ENCODE measurements at places on chromosomes 12 and 14. TPM values are rescaled to one million over a fixed set of nuclear protein-coding genes. Genes with fewer than 3 reads are reported as not detected.
A peak's percentile ranks its signal among the peaks of the same experiment; 100 is the strongest.

DNA sequence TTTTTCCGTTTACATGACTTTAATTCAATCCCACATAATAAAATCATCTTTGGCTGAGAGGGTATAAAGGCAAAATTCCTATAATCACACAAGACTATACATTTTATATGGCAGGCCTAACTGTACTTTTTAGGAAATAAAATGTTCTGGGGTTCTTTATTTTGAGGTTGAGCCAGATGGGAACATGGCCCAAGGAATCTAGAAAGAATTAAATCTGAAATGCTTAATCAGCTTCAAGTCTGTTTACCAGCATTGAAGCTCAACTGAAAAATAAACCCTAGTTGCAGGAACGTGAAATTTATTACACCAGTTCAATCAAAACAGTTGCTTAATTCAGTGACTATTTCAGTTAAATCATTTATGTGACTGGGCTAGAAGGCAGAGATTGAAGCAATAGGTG, 191.0 kb upstream of the BTG1 start:
- peak; percentile 18 for DNase-seq

GRCh38 chr12:57133013-57133569, 4.8 kb downstream of the LRP1 start:
- no peak for DNase-seq

The STAC3 gene
- 1.2 TPM for total RNA-seq

GRCh38 chr14:78644824-78645559, 474.8 kb downstream of the NRXN3 start:
- DNase-seq: no peak

The SLC16A7 gene
- 59.0 TPM for total RNA-seq

The DAO gene
- total RNA-seq: not detected

DNA sequence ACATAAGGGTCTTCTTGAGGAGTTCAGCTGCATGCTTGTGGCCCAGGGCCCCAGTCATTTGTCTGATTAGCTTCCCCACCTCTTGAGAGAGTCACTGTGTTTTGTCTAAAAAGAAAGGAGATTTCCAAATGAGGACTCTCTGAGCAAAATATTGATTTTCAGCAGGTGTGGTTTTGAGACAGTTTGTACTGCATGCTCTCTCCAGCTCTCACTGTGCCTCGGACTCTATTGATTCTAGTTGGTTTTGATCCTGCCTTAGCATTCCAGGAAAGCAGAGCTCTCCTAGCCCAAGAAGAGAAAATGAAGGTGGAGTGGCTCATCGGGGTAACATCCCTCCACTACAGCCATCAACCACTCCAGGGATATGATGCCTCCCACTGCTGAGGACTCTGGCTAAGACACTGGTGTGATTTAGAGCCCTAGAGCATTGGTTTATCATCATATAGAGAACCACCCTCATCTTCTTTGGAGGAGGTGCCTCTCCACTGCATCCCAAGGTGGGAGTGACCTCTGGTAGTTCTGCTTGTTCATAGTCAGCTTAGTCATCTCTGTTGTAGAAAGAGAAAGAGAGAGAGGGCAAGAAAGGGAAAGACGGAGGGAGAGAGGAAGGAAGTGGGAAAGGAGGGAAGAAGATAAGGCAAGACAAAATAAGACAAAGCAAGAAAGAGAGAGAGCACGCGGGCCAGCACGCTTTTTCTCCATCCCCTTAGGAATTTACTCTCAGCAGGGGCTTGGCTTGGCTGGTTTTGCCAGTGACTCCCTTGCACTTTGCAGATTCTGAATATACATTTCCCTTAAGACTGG, 365.6 kb downstream of the DPF3 start:
- no peak for DNase-seq

GRCh38 chr14:95386536-95387095, 66.9 kb upstream of the CLMN start:
- DNase-seq: no peak

The PTCSC3 gene
- not detected for total RNA-seq

DNA sequence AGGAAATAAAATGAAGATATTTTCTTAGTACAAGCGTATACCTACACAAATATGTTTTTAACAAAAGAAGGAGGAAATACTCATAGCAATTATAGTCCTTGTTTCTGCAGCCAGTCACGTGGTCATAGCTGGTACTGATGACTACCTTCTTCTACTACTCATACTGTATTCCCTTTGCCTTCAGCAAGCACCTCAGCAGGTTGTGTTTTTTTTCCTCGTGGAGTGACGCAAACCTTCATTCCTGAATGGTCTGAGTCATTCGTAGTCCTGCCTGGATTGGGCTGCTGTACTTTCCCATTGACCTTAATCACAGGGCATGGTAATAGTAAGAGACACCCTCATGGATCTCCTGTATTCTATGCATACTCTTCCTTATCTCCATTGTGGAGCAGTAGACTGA, 25.7 kb upstream of the SLC16A7 start:
- peak; percentile 92 for DNase-seq

The DPY19L2 gene
- total RNA-seq: 3.6 TPM

DNA sequence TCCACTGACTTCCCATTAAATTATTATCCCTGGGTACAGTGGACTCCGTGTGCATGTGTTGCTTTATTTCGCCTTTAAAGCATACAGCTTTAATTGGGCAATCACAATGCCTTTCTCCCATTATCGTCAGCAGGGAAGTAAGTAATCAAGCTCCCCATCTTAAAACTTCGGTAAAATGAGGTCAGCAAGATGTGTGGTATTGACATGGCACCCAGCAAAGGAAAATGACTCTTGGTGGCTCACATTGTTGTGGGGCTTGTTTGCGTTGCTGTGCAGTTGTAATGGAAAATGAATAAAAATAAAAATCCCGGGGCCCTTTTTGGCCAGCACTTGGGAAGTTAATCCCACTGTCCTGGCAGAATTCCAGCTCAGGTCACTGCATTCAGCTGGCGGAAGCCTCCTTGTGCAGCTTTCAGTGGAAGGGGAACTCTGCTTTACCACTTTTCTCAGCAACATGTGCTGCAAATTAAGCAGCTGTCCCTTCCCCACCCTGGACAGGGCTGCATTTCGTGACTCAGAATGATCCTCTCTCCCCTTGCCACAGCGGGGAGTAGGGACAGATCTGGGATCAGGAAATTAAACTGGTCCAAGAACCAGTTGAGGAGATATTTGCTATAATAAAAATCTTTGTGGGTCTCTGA, 13.9 kb upstream of the ATP2A2 start:
- no peak for DNase-seq

DNA sequence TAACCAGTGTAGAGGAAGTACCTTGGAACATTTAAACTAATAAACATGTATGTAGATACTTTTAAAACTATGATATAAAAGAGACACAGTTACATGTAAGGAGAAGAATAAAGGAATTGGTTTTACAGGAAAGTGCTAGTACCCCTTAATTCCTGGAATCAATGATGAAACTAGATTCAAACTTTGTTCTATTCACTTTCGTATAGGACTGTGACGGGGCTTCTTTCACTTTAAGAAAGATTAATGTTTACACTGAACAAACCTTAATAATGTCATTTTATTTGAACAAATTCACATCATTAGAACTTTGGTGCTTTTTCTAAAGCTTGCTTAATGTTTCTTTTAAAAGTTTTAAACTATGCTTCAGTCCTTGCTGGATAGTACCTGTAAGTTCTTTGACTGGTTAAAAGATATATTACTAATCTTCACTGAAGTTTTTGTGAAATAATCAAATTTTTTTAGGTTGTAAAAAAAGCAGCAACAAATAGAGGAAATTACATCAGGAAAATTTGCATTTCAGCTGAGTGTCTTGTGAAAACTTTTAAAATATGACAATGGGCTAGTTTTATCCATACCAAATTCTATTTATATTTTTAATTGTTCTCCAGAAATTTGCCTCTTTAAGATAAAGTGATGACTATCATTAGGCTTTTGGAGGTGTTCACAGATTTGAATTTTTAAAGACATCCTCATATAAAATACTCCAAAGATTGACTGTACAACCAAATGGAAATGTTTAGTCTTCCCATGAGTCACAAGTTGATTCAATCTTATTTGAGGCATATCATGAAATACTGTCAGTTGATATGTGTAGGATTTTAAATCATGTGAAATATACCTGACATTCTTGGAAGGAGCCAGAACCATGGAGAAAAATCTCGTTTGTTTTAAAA, 36.2 kb downstream of the PAPOLA start:
- no peak for DNase-seq

- DNase-seq: no peak
These were observed 213.1 kb downstream of the PTPRO start for GRCh38 chr12:15535352-15535781.

DNA sequence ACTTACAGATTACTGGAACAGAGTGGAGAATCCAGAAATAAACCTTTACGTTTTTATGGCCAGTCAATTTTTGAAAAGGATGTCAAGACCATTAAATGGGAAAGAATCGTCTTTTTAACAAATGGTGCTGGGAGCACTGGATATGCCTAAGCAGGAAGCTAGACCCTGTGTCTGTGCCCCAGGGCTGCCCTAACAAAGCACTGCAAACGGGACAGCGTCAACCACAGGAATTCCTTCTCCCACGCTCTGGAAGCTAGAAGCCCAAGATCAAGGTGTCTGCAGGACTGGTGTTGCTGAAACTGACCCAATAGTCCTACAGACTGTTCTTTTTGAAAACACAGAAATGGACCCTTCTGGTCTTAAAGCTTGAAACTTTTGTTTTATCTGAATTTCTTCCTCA, 9.3 kb upstream of the TMEM121 start:
- no peak for DNase-seq

DNA sequence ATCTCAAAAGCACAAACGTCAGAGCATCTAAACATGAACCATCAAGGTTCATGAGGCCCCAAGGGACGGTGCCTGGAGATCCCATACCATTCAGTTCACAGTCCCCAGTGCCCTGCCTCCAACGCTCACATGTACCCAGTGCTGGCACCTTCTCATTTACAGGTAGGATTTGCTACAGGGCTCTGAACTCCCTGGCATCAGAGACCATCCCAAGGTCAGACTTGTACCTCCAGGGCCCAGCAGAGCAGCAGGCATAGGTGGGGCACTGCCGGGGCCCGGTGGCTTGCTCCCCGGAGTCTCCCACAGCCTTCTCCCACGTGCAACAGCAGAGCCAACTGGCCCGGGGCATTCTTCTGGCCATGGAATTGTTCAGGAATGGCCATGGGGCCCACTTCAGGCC, 114.8 kb downstream of the BCL11B start:
- DNase-seq: no peak

- DNase-seq: no peak
These were observed 38.7 kb downstream of the ARID2 start for GRCh38 chr12:45768194-45768593.

DNA sequence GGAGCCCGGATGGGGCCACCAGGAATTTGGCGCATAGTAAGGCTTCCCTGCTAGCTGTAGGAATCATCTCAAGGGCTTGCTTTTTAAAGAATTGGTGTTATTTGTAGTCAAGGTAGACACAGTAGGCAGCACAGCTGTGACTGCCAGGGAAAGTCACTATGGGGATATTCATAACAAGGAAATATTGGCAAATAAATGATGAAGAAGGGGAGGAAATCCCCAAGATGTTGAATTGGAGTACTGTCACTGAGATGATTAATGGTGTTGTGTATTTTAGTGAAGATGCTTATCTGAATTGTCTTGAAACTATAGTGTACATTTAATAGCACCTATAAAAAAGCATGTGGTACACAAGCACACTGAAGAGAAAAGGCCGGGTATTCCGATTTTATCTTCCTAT, 118.9 kb downstream of the NPAS3 start:
- DNase-seq: no peak

- DNase-seq: no peak
These were observed 32.1 kb upstream of the C14orf180 start for GRCh38 chr14:104547310-104547997.

- DNase-seq: no peak
These were observed 40.5 kb downstream of the CRACR2A start for GRCh38 chr12:3712209-3712992.

DNA sequence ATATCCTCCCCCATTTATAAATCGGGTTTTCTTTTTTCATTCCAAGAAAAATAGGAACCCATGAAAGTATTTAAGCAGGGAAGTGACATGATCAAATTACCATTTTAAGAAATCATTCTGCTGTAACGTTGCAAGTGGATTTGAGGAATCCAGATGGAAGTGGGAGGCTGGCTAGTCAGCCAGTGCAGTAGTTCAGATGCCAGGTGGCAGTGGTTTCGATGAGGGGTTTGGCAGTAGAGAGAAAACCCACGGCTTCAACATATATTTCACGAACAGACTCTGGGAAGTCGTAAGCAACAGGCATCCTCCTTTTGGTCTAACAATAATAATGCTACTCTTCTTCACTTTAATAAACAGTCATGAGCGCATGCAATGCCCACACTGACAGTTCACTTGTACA, 25.0 kb downstream of the PDZRN4 start:
- peak; percentile 5 for DNase-seq

Data from renal cortical epithelial cell (primary cell).